GM10248 (cell line): ENCODE measurements at places on chromosomes 4 and X.

- no peak for DNase-seq
Measured at GRCh38 chr4:73692254-73692653, 48.1 kb upstream of the CXCL8 start.

DNA sequence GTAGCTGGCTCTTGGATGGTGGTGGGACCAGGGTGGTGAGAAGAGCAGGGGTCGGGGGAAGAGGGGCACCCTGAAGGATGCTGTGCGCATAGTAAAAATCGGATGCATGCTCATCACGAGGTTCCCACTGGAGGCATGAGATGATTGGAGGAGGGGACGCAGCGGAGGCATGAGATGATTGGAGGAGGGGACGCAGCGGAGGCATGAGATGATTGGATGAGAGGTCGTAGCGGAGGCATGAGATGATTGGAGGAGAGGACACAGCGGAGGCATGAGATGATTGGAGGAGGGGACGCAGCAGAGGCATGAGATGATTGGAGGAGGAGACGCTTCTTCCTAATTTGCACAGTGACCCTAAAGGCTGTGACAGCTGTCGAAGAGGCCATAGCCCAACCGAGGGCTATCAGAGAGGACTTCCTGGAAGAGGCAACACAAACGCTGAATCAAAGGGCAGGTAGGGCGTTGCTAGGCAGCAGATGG is 106.7 kb downstream of the ADRA2C start:
- no peak for DNase-seq

DNA sequence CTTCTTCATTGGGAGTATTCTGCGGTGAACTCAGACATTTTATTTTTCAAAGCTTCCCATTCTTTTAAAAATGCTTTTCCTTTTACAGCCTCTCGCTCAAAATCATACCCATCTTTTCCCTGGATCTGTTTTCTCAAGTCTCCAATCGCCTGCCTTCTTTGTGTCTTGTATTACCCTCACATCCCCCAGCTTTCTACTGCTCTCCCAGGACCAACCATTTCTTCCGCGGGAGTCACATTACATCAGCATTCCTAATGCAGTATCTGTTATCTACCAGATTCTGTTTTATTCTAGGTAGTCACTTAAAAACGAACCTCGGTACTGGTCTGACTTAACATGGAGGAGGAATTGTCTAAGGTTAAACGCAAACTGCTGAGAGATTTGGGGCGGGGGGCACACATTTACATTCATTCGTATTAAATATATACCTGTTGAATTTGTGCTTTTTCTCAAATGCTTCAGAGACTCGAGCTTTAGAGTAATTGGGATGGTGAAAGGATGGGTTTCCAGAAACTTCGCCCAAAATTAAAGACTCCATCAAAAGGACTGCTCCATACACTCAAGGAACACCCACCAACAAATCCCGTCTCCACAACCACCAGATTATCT is 493 bp upstream of the UCHL1 start:
- no peak for DNase-seq

- DNase-seq = no peak
Measured at GRCh38 chrX:148185631-148186030, 204.5 kb downstream of the FMR1NB start.

DNA sequence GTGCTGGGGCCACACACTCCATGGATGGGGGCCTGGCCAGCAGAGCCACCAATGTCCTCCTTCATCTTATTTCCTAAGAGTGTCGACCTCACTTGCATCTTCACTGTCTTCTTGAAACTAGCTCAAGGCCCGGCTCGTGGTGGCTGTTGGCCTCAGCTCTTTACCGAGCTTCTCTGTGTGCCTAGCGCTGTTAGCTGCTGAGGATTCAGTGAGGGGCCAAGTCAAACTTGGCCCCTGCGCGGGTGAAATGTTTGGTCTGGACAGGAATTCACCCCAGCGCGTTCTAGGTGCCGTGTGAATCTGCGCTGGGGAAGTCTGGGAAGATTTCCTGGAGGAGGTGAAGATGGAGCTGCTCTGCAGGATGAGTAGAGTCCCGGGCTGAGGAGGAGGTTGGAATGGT is 8.5 kb downstream of the SORCS2 start:
- DNase-seq = no peak

- DNase-seq = no peak
Measured at GRCh38 chrX:129996120-129996519, 13.7 kb downstream of the BCORL1 start.
